WERI-Rb-1 (cell line): ENCODE measurements at places on chromosomes 2 and 18.

DNA sequence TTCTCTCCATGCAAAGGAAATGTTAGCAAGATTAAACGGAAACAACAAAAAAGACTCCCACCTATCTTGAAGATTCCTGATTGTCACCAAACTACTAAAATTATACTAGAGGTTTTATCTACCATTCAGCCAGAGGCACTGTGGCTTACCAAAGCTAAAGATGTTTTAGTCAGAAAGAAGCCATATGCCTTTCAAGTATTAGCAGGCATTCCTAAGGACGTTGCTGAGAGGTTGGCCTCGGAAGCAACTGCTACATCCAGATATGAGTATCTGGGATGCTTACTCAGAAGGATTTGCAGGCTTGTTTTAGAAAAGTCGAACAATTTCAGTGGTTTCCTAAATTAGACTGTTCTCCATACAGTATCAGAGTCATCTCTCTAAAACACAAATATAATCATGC lies 88.3 kb upstream of the UBE2E3 start:
- no peak for DNase-seq

DNA sequence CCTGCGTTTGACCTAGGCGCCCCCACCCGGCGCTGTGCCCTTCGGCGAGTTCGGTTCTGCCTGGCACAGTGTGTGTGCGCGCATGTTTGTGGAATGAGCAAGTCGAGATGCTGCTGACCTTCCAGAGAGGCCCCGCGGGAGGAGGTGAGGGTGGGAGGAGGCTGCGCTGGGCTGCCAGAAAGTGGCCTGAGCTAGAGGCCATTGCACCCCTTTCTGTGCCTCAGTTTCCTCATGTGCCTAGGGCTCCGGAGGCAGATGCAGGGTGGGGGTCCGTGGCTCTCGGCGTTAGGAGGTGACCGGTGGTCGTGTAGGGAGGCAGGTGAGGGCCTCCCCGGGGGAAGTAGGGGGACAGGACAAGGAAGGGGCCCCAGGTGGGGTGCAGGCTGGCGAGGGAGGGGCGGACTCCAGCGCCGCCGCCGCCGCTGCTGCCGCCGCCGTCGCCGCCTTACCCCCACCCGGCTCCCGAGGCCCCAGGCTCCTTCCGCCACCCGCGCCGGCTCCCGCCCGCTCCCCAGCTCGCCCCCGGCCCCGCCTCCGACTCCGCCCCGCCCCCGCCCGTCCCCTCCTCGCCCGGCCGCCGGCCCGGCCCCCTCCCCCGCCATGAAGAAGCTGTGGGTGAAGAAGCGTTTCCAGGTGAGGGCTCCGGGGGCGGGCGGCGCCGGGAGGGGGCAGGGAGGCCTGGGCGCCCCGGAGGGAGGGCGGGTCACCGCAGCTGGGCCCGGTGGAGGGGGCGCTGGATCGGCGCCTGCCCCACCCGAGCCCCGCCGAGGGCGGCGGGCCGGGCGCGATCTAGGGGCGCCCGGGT lies 7.0 kb downstream of the SPEG start:
- peak; percentile 76 for DNase-seq

DNA sequence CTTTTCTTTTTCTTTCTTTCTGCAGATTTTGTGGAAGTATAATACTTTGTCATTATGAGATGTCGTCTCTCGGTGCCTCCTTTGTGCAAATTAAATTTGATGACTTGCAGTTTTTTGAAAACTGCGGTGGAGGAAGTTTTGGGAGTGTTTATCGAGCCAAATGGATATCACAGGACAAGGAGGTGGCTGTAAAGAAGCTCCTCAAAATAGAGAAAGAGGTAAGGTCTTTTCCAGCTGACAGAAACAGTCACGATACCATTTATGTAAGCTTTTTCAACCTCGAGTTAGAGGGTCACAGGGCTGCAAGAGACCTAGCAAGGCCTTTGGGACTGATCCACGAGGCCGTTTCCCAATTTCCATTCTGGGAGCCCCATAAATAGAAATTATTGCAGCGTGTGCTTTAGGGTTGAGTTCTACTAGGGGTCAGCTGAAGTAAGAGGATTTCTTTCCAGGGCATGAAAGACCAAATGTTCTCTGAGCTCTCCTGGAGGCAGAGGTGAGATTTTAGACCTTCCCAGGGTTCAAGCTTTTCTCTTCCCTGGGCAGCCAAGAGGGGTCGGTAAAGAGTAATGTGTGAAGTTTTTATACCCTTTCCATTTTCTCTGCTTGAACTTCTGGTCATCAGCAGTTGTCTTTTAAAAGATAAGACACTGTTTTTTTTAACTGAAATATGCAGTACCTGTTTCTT lies 15.5 kb downstream of the MAP3K20 start:
- no peak for DNase-seq

- DNase-seq = no peak
Measured at GRCh38 chr2:191635333-191636234, 42.4 kb upstream of the NABP1 start.

DNA sequence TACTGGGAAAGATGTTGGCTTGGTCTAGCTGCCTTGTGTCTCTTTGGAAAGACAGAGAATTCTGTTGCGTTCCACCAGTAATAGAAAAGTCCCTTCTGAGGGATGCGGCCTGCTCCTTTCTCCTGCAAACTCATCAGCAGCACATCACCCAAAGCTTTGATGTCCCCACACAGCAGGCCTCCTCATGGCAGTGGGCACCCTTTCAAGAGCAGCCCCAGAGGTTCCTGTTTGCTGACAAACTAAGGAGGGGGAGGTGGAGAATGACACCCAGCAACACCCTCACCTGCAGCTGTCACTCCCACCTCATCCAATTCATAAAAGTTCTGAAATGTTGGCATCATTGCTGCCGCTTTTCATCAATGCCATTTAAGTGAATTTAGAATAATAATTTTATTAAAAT lies 556.6 kb downstream of the BCL11A start:
- DNase-seq = no peak

DNA sequence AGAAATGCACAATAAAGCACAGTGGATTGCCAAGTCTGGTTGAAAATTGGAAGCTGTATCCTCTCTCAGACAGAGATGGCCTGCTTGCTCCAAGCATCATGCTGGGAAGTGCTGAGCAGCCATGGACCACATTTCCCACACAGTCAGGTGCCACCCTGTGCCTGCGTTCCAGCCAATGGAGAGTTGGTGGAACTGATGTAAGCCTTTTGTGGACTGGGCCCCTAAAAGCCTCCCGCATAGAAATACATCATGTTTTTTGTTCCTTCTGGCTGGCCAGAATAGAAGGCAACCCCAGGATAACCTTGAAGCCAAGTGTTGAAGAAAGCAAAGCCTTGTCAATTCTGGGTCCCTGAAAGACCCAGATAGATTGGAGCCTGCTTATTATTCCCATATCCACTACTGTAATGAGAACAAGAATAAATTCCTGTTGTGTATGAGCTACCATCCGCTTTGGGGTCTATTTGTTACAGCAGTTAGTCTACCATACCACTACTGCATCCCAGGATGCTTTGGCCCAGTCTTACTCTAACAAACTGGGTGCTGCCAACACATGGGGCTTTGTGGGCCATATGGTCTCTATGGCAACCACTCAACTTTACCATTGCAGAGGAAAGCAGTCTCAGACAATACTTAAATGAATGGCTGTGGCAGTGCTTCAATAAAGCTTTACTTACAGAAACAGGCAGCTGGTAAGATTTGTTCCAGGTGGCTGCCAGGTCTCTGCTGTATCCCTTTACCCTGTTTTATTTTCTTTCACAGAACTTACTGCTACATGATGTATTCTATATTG lies 65.4 kb downstream of the POLE4 start:
- no peak for DNase-seq

DNA sequence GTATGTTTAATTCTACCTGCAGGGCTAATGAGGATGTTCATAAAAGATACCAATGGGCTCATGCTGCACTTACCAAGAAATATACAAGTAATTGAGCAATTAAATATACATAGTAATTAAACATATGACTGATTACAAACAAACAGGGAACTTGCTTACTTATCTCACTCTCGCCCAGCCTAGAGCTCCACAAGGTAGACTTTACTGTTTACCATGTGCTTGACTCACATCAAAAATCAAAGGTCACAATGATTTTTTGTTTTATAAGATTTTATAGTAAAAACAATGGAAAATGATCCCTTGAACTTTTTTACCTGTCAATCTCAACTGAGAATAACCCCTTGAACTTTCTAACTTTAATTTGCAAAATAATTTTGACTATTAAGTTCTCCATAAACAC lies 1395.1 kb downstream of the SUCLG1 start:
- DNase-seq = no peak

- peak; percentile 84 for DNase-seq
Measured at GRCh38 chr2:9401646-9402371, 21.5 kb downstream of the ITGB1BP1 start.

DNA sequence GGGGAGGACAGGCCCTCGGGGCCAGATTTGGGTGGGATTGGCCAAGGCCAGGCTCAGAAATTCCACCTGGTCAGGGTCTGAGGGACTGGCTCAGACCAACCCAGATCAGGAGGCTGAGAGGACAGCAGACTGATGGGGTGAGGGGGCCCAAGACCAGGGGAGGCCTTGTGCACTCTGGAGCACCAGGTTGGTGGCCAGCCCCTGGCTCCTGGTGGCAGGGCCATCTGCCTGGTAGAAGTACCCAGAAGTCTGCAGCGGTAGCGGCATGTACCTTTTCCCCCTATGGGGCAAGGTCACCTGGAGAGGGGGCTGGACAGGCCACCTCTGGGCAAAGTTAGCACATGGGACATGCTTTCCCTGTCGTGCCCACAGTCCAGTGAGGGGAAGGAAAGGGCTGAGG lies 21.2 kb upstream of the ODC1 start:
- no peak for DNase-seq

GRCh38 chr2:76268902-76269620 lies 558.3 kb upstream of the GCFC2 start:
- no peak for DNase-seq

GRCh38 chr2:75018162-75018561 lies 59.7 kb downstream of the POLE4 start:
- no peak for DNase-seq

DNA sequence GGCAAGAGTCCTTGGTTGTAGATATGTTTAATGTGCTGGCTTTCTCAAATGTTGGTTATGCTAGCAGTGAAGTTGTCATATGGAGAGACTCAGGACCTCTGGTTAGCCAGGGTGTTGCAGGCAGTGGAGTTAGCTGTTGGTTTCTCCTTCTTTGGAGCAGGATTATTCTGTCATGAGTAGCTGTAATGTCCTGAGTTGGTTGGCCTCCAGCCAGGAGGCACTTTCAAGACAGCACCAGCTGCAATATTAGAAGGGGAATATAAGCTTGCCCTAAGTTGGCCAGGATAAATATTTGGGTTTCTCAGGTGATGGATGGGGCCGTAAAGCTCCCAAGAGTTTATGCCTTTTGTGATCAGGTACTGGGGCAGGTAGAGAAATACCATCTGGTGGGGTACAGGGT lies 65.5 kb downstream of the MSTN start:
- no peak for DNase-seq

- no peak for DNase-seq
Measured at GRCh38 chr2:54725343-54726099, 2.1 kb downstream of the EML6 start.

DNA sequence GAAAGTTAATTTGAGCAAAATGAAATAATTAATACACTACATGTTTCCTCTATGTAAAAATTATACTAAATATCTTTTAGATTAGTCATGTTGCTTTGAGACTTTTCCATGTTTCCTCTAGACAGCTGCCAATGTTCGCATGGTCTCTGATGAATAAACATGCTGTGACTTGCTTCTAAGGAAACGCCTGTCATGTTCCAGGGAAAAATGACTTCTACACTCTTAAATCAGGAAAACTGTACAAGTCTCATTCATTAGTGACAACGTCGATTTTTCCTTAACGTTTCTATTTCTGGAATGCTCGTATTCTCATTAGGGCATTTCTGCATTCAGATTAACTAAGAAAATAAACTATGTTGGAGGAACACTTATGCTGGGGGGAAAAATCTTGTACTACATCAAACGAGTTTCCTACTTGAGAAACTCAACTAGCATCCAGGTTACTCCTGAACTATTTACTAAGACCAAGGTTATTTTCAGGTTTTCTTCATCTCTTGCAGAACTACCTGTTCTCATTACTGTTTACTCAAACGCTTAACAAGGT lies 1.6 kb downstream of the COBLL1 start:
- DNase-seq = no peak

DNA sequence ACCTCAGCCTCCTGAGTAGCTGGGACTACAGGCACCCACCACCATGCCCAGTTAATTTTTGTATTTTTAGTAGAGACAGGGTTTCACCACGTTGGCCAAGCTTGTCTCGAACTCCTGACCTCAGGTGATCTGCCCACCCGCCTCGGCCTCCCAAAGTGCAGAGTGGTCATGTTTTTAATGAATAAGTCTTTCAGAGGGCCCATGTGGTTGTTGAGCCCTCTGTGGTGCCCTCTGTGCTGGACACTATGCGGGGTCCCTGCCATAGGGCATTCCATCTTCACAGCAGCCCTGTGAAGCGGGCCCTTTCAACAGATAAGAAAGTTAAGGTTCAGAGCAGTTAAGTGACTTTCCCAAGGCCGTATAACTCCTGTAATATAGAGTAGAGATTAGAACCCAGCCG lies 25.9 kb downstream of the MYO7B start:
- no peak for DNase-seq

DNA sequence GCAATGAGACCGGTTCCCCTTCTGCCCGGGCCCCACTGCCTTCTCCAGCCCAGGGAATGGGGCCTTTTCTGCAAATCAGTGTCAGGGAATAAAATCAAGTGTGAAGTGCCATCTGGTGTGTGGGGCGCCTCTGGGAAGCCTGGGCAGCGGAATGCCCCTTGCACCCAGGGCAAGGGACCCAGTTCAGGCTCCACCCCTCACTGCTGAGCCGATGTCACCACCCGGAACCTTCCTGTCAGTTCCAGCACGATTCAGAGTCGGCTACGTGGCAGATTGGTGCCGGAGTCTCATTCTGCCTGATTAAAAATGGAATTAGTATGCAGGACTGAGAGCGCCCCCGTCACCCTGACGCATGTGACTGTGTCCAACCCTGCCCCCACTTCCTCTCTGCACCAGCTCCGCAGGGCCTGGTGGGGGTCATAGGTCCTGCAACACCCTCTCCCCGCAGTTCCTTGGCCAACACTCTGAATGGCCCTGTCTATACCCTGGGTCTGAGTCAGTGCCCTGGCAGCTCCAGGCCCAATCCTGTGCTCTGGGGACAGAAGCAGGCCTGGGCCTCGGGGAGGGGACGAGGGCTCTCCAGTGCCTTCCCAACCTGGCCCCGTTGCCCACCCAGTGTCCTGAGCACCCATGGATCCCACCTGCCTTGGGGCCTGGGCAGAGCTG lies 8.2 kb upstream of the ALPI start:
- no peak for DNase-seq

DNA sequence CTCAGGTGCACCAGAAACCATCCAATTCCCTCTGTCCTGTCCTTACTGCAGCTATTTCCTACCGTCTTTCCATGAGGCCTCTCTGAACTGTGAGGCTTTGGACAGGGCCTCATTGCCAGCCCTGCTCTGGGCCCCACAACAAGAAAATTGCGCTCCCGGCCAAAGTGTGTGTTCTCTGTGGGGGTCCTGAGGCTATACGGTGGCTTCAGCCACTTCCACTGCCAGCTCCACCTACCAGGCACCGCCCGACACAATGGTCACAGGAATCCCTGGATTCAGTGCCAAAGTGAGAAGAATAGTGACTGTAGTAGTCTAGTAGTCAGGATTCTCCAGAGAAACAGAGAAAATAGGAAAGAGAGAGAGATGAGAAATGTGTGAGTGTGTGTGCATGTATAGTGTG lies 140.2 kb downstream of the IRS1 start:
- no peak for DNase-seq

- no peak for DNase-seq
Measured at GRCh38 chr2:163719331-163719730, 16.5 kb downstream of the FIGN start.

GRCh38 chr2:201701646-201702045 lies 3.2 kb upstream of the MPP4 start:
- DNase-seq = no peak

GRCh38 chr2:11996618-11997017 lies 250.2 kb downstream of the LPIN1 start:
- no peak for DNase-seq

- DNase-seq = no peak
Measured at GRCh38 chr2:32678825-32679224, 51.0 kb downstream of the TTC27 start.
